ENCODE measurements at places on chromosomes 5 and 9.

DNA sequence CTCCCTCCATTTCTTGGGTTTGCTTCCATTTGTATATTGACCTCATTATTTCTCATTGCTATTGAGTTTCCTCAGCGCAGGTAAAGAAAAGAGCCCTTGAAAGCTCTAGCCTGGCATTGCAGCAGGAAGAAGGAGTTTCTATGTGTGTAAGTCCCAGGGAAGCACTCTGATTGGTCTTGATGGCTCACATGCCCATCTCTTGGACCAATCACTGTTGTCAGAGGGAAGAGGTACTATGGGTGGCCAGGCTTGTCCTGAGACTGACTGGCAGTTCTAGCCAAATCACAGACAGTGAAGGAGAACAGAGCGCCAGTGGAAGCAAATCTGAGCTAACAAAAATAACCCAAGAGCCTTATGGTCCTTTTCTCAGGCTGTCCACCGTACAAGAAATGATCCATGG is 219.0 kb downstream of the PAX5 start:
- no peak for DNase-seq

DNA sequence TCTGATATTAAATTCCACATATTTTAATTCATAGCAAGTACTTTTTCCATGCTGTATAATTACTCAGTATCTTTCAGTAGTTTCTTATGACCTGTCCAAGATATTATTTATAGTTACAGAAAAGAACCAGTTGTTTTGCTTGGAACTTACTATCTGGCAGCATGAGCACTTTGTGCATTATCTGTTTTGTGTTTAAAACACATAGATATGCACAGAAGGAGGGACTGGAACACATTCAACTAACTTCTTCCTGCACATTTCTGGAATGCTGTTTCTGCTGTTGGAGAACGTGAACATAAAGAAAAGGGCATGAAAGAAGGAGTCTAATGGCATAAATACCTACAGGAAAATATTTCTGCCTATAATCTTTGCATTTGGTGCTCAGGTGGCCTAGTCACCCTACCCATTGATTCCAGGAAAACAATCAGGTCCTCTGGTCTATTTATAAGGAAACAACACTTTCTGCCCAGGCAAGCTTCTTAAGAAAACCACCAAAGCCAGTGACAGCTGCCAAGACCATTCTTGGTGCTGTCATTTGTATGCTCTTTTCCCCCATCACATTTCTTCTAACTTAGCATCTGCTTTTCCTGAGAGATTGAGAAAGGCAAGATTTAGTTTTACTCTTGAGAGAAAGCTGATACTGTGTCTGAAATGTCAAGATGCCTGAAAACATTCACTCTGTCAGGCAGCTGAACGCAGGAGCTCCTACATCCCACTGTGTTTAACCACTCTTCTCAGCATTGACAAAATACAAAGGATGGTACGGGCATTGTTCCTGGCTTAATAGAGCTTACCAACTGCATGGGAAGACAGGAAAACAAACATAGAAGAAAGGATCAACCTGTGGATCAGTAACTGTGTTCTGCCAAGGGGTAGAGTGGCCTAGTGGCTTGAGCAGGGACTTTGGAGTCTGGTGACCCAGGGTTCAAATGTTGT is 40.3 kb downstream of the RAB3C start:
- no peak for DNase-seq

DNA sequence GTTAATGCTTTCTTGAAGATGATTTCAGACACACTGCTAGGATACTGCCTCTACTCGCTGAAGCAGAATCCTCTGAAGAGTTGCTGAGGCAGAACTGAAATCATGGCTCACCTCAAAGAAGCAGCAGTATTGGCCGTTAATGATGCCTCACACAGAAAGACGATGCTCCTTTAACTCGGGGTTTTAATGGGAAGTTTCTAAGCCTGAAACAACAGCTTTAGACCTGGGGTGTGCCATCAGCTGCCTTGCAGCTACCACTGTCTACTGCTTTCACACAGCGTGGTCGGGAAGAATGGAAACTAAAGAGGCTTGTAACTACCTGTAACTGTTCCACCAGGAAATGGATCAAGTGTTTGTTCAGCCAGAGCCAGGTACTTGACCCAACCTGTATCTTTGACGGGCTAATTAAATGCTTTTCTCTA is at the start of gene CTXN3:
Gene CTXN3 (plus strand): TSS at position 65 of the 422 bp plus-strand sequence. CDS start 8,440 bp downstream, outside the sequence.
- DNase-seq: no peak

GRCh38 chr9:137467161-137467581 is 8.0 kb upstream of the NSMF start:
- DNase-seq: no peak

DNA sequence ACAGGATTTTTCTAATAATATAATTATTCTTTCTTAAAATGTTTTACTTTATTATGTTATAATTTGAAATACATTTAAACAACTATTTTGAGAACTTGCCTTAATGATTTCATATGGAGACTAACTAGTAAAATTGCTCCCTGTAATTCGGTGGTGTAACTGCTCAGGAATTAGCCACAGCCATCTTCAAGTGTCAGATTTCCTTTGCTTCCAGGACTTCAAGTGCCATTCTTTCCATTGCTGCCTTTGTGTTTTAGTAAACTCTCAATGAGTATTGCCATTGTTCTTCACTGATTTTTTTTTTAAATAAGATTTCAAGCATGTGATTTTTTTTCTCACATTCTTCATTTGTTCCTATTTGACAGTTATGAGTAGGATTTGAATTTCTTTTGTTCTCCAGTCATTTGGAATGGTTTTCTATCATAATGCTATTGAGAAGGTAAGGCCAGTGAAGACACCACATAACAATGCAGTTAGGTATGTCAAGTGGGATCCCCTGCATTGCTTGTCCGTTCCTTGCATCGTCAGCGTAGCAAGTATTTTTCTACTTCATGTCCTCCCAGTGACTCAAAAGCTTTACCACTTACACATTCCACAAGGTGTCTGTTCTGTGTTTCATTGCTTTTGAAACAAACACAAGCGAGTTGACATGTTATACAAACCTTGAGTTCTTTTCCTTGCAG is 83.7 kb downstream of the LNPEP start:
- no peak for DNase-seq

DNA sequence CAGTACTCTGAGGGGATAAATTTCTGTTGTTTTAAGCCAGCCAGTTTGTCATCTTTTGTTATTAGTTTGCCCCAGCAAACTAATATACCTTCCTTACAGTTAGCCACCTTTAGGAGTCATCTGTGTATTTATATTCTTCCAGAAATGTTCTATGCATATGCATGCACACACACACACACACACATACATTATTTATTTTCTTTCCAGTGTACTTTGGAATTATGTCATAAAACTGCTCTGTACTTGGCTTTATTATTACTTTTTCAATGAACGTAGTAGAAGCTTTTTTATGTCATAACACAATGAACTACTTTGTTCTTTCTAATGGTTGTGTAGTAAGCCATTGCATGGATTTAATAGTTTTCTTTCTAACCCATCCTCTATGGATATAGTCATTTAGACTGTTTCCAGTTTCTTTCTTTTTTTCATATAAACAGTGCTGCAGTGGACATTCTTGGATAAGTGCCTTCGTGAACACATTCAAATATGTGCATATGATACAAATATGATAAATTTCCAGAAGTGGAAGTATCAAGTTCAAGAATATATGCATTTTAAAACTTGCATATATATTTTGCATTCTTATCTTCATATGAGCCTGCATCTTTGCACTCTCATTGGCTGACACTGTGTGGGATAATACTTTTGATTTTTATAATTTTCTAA is 26.6 kb upstream of the DAB2 start:
- no peak for DNase-seq

DNA sequence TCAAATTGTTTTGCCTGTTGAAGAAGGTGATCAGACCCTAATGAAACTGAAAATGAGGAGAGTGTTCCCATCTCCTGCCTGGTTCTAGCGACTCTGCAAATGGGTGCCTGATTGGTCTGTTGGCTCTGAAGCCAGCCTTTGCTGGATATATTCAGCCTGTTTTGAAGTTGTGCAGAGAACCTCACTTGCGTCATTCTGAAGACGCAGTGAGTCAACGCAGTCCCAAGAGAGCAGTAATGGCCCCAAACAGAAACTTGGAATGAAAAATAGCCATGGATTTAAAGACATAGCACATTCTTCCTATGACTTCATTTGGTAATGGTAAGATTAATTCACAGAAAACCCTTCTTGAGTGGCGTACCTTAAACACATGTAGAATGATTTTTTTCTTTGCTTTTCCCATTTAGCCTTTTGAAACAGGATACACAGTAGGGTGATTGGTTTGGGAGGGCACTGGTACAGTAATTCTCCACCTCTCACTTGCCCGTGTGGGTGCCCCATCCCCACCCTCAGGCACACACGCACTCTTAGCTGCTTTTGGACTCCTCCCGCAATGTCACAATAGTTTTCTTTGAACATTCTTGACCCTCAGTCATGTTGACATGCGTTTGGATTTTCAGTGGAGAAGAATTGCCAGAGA is 54.1 kb upstream of the ABL1 start:
- DNase-seq: no peak

GRCh38 chr5:78003450-78003849 is 227.3 kb upstream of the TBCA start:
- no peak for DNase-seq

- no peak for DNase-seq
Observed at GRCh38 chr5:16559702-16560101, 57.1 kb downstream of the RETREG1 start.

- DNase-seq: no peak
Observed at GRCh38 chr5:98907951-98908350, 20.9 kb downstream of the CHD1 start.

DNA sequence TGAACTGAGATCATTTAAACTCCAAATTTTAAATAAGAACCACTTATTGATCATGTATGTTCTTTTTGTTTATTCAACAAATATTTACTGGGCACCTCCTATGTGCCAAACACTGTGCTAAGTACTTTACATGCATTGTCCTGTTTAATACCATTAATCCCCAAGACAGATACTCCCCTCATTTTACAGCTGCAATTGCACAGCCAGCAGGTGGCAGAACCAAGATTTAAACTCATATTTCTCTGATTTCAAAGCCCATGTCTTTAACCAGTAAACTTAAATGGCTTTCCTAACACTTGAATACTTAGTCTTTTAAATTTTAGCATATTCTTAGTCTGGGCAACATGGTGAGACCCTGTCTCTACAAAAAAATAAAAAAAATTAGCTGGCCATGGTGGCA is 43.4 kb upstream of the KIAA1958 start:
- DNase-seq: no peak

DNA sequence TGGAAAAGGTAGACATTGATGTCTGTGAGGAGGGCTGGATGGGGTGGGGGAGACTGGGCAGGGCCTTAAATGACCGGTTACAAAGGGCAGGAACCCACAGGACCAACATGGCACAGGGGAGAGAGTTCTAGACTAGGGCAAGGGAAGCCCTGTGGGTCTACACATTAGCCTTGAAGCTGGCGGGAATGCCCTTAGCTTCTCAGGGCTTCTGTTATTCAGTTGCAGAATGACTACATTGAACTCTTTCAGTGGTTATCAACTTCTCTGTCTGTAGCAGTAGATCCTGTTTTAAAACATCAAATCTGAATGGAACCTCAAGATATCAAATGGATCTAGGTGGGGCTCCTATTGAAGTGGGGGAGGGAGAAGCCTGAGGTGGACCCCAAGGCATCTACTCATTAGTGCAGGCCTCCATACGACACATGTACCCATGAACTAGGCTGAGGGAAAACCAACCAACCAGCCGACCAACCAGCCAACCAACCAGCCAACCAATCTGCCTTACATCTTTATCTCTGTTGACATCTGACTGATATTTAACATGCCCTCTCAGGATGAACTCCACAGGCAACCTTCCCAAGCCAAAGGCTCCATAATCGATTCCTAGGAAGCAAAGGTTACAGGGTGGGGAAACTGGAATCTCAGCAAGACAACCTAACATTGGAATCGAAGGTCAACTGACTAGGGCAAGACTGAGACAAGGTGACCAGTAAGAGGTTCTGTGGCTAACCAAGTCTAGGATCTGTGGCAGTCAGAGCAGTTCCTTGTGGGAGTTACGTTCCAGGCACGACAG is 48.3 kb downstream of the DAP start:
- no peak for DNase-seq

DNA sequence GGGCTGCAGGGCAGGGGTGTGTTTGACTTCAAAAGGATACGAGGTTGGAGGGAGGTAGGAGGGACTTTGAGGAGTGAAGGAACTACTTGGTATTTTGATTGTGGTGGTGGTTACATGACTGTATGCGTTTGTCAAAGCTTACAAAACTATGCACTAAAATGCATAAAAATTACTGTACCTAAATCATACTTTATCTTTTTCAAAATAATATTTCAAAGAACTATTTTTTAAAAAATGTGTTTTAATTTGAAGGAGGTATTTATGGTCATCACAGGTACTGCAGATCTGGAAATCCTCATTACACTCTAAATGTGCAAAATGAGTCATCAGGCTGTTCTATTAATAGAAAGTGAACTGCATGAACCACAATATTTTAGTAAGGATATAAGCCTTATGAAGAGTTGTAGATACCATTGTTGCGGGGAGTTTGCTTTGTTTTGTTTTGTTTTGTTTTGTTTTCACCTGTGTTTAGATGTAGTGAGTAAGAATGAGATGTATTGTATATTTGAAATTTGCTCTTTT is 116.9 kb downstream of the ARRDC3 start:
- DNase-seq: no peak

- DNase-seq: no peak
Observed at GRCh38 chr9:84867186-84867585, 197.7 kb downstream of the NTRK2 start.
